GM12892 (cell line): ENCODE measurements at places on chromosomes 2 and 18.

- DNase-seq = no peak
These were observed 59.7 kb downstream of the ACAA2 start for GRCh38 chr18:49753643-49754042.

GRCh38 chr2:150467621-150467963 lies 19.9 kb downstream of the RND3 start:
- no peak for DNase-seq

DNA sequence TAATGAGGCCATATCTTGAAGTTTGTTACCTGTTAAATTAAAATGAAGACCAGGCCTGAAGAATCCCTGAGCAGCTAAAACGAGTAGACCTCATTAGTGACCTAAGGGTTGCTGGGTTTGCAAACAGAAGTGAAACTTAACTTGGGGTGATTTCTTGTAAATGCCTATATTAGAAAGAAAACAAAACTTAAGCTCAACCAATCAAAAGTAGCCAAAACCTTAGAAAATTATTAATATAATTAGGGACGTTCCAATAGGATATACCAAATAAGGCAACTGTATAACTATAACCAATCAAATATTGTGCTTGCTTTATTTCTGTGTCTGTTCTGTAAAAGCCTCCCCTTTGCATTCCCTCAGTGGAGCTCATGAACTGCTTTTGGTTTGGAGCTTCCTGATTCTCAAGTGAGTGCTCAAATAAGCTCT lies 137.9 kb upstream of the VRK2 start:
- DNase-seq = no peak

- no peak for DNase-seq
These were observed 3.2 kb upstream of the TTC39C start for GRCh38 chr18:24011123-24011917.

DNA sequence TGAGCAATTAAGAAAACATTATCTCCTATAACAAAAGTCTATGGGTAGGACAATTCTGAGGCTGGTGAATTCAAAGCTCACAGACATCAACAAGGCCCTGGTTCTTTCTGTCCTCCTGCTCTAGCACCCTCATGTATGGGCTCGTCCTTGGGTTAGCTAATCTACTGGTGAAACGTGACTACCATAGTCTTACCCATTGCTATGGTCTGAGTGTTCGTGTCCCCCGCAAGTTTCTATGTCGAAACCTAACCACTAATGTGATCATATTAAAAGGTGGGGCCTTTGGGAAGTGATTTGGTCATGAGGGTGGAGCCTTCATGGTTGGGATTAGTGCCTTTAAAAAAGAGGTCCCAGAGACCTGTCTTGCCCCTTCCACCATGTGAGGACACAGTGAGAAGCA lies 564.7 kb downstream of the TNS1 start:
- DNase-seq = no peak

GRCh38 chr18:9404565-9405060 lies 70.0 kb downstream of the TWSG1 start:
- DNase-seq = peak; percentile 23

DNA sequence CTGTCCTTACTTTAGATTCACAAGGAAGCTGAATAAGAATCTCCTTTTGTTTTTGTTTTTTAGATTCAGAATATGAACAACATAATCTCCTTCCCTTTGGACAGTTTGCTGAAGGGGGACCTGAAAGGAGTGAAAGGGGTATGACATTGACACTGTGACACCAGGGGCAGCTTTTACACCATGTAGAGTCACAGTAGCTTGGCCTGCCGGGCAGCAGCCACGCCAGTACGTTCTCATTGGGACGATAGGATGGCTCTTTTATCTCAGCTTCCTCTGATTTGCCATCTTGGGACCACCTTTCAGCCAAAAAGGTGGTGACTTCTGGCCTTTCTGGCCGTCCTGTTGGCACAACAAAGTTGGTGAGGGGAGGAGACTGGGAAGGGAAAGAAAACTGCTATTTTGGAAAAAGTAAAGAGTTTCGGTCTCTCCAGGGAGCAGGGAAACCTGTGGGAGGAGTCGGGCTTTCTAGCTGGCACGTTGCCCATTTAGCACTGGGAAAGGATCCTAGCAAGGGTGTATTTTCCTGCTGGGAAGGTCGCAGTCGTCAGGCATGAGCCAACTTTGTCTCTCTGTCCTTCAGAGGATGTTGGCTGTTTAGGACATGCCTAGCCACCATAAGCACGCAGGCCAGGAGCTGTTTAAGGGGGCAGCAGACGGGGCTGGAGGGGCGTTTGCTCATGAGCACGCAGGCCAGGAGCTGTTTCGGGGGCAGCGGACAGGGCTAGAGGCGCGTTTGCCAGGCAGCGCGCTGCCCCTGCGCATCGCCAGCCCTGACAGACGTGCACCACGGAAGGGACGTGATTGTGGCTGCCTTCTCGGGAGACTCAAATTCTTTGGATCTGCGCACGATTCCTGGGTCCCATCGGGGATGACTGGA lies 104.6 kb downstream of the ITGB1BP1 start:
- DNase-seq = no peak

DNA sequence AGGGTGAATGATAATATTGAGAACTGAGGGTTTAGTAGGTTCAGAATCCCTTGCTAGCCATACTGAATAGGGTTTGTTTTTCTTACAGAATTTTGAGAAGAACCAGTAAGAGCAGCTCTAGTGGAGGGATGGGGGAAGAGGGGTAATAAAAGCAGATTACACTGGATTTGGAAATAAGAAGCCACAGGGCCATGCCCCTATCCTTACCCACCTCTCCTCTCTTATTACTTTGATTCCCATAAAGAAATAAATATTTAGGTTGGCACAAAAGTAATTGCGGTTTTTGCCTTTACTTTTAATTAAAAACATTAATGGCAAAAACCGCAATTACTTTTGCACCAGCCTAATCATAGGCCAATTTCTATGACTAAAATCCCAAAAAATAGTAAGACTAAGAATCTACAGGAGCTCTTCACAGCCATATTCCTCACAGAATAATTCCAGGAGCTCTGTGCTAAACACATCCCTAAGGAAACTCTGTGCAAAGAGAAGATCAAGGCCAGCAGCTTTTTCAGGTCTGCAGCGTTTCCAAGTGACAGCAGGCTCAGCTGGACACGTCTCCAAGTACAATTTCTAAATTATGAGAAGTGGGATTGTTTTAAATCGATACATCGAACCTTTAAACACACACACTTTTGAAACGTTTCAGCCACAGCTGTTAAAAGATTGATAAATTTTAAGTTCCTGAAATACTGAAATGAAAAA lies 58.4 kb upstream of the RTN4 start:
- DNase-seq = no peak

DNA sequence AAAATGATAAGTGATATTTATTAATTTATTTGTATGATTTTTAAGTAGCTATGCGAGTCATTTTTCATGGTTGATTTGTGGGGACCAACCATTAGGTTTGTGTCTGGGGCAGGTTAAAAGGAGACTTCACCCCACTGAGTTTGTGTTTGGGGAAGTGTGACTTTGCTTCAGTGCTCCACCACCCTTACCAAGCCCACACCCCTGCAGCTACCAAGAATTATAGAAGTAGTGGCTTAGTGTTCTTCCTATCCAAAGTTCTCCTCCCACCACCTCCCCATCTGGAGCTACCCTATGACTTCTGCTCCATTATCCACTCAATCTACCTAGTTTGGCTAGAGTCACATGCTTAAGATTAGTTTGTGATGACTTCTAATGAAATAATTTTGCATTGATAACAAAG lies 182.1 kb upstream of the ZEB2 start:
- no peak for DNase-seq

DNA sequence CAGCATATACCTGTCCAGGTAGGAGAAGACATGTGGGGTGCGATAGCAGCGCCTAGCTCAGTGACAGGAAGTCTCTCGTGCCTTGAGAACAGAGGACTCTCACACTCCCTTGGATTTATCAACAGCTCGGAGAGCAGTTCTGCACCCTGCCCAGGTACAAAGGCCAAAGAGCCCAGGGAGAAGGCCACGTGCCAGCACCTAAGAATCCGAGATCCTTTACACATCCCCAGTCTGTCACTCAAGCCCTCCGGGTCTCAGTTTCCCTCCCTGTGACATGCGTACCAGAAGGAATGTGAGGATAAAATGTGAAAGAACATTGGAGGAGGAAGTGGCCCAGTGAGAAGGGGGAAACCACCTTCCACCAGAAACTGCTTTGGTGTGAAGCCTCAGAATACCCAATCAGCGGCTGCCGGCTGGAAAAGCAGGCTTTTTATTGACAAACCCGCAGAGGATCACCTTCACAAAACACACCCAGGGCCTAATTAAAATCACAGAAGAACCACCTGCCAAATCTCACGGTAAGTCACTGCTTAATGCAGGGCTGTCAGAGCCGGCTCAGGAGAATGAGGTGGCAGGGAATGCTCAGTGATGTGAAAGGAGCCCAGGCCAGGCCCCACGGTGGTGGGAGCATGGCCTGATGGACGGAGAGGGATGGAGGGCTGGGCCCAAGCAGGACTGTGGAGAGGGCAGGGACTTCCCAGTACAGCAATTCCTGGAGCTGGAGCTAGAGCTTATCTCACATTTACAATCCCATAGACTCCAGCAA lies 66.3 kb downstream of the MYO5B start:
- DNase-seq = no peak

DNA sequence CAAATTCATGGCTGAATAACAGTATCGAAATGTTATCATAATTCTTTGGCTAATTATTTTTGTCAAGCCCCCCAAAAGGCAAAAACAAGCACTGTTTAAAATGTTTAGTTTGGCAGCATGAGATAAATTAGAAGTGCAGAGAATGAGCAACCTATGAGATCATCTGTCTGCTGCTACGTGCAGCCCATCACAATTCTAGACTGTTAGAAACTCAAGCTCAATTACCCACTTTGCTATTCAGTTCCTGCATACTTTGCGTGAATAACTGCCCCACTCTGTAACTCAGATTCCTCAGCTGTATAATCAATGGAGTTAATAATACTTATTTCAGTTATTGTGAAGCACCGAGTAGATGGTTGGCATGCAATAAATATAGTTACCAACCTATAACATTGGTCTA lies 1181.9 kb downstream of the DPP10 start:
- DNase-seq = no peak

- DNase-seq = no peak
These were observed 41.0 kb upstream of the ASAP2 start for GRCh38 chr2:9165625-9166024.

DNA sequence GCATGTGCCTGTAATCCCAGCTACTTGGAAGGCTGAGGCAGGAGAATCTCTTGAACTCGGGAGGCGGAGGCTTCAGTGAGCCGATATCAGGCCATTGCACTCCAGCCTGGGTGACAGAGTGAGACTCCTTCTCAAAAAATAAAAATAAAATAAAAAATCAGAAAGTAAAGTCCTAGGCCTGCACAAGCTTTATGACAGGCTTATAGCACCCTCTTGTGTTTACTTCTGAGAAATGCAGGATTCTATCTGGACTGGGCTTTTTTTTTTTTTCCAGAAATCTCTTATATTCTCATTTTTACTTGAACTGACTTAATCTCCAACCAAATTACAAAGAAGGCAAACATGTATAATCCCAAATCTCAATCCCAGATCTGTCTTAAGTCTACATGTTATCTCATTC lies 26.1 kb upstream of the REG3G start:
- DNase-seq = no peak

DNA sequence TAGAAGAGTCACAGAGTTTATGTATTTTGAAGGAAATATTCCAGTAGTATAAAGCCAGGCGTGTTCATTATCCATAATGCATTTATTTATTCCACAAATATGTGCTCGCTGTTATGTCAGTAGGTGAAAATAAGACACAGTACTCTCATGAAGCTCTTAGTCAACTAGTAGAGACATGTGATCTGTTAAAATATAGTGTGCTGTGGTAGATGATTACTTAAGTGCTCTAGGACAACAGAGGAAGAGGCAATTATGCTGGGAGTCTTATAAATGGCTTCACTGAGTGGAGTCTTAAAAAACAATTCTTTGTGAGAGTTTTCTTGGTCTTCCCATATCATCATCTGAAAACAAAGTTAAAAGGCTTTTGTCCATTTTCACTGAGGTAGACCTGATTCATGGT lies 457.3 kb downstream of the XIRP2 start:
- DNase-seq = no peak

GRCh38 chr2:17940091-17940630 lies 61.7 kb downstream of the KCNS3 start:
- no peak for DNase-seq

GRCh38 chr18:24674200-24674599 lies 213.8 kb downstream of the HRH4 start:
- DNase-seq = no peak
